Central memory CD8-positive, alpha-beta T cell (primary cell): ENCODE measurements at places on chromosomes 11 and 22.

GRCh38 chr11:8080674-8081590 is at the start of gene TUB:
Gene TUB (plus strand): TSS chr11:8081211. CDS start chr11:8081511, 300 bp downstream.
- DNase-seq, result no peak

- DNase-seq, result no peak
Measured at GRCh38 chr11:64249563-64250414, 1.5 kb upstream of the PLCB3 start.

DNA sequence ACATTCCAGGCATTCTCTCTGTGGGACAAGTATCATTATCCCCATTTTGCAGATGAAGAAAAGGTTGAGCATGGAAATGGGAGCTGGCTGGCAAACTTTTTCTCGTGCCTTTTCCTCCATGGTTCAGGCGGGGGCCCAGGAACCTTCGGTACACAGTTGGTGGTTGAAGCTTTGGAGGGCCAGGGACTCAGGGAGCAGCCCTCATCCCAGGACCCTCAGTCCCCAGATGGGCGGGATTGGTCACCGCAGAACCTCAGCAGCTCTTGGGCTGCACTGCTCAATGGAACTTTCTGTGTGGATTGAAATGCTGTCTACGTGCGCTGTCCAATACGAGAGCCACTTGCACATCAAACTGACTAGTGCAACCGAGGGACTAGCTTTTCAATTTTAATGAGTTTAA is 61.2 kb downstream of the TSPAN18 start:
- no peak for DNase-seq

GRCh38 chr11:26229981-26230380 is 101.9 kb upstream of the ANO3 start:
- DNase-seq, result no peak

GRCh38 chr11:860234-861104 is 17.8 kb downstream of the TSPAN4 start:
- no peak for DNase-seq
